ENCODE measurements at places on chromosomes 2 and 18.

DNA sequence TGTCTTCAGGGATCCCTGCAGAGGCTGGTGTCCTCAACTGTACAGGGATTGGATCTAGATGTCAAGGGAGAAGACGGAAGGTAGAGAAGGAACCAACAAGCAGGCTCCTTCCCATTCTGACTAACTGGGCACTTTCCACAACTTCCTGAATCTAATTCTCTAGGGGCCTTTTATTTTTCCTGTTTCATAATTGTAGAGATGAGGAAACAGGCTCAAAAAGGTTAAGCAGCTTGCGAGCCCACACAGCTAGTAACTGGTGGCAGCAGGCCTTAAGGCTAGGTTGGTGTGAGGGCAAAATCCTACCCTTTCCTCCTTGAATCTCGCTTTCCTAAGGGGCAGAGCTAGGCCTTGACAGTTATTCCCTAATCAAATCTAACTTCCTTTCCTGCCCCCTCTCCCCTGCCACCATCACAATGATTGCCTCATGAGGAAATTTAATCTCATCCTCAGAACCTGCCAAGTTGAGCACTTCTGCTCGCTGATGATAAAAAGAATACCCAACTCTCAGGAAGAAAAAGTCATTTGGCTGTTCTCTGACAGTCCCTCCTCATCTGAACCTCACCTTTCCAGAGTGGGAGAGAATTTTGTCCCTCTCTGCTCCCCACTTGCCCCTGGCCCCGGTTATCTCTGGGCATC lies 35.7 kb upstream of the POLE4 start:
- no peak for DNase-seq

- no peak for DNase-seq
Observed at GRCh38 chr2:18492721-18493120, 67.7 kb downstream of the RDH14 start.

DNA sequence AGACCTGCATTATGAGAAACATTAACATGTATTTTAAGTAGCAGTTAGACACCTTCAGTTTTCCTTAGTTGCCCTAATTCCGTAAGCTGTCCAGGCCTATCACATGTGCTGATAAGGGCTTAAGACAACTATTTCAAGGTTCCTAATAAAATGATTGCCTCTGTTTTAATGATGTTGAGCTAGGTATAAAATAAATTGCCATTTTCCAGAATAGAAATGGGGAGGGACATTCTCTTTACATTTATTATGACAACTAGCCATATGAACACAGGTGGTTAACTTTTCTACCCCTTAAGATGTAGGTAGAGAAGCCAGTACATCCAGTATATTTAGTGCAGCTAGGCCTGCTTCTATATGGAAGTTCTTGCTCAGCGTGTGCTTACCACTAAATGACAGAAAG lies 65.9 kb downstream of the SOCS6 start:
- no peak for DNase-seq

GRCh38 chr2:54899576-54900200 lies 150.6 kb downstream of the RTN4 start:
- DNase-seq: no peak

Measured in suprapubic skin (tissue), 4 donors.